ENCODE measurements at places on chromosomes 12 and 14. TPM values are rescaled to one million over a fixed set of nuclear protein-coding genes. Genes with fewer than 3 reads are reported as not detected.

DNA sequence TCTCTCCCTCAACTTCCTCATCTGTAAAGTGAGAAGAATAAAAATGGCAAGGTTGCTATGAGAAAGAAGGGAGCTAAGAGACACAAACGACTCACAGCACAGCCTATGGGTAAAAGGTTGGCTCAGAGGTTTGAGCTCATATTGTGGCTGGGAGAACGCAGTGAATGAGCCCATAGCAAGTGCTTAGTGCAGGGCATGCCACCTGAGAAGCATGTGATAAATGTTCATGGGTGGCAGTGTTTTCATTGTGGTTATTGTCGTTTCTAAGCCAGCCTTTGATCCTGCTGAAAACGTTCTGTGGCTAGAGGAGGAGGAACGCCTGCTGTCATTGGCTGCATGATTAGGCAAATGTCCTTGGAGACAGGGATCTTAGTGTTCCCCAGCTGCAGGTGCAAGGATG is 150.4 kb downstream of the KSR2 start:
- H3K27ac ChIP-seq, result no peak overlapping the region
- no peaks in the 10 kb centered on the region for H3K36me3 ChIP-seq
- peaks cover 4% of the 10 kb centered on the region for H3K27me3 ChIP-seq

- peaks cover 82% of the 10 kb centered on the region for H3K4me1 ChIP-seq
- H3K27ac ChIP-seq, result peak overlapping the region; percentile 89
- peak overlapping the region; percentile 62 for H3K4me3 ChIP-seq
- H3K36me3 ChIP-seq, result peaks cover 2% of the 10 kb centered on the region
- DNase-seq, result no peak
Measured at GRCh38 chr12:68176257-68176656, 16.7 kb upstream of the IFNG start.

- H3K36me3 ChIP-seq, result no peaks in the 10 kb centered on the region
- no peak overlapping the region for H3K4me3 ChIP-seq
- H3K27me3 ChIP-seq, result no peaks in the 10 kb centered on the region
- no peak overlapping the region for H3K27ac ChIP-seq
Measured at GRCh38 chr12:93536766-93537488, 35.5 kb upstream of the SOCS2 start.

DNA sequence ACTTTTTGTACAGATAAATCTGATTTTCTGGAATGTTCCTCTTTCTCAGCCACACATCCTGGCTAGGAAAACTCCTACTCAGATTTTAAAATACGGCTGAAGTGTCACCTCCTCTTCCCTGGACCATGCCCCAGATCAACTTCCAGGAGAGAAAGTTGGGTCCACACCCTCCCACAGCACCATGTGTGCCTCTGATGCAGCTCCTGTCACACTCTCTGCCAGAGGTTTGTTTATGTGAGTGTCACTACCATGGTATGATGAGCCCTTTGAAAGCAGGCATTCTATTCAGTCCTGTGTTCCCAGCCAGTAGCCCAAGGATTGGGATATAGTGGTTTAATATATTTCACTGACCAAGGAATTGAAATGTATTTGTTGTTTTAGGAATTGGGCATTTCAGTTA is 287.2 kb upstream of the ATP2B1 start:
- no peaks in the 10 kb centered on the region for H3K36me3 ChIP-seq
- no peak overlapping the region for H3K4me3 ChIP-seq
- H3K27me3 ChIP-seq, result no peaks in the 10 kb centered on the region
- peaks cover 5% of the 10 kb centered on the region for H3K4me1 ChIP-seq

- no peak overlapping the region for H3K27ac ChIP-seq
- no peak overlapping the region for H3K4me3 ChIP-seq
- peaks cover 23% of the 10 kb centered on the region for H3K36me3 ChIP-seq
- peaks cover 26% of the 10 kb centered on the region for H3K27me3 ChIP-seq
- DNase-seq, result no peak
- peaks cover 14% of the 10 kb centered on the region for H3K4me1 ChIP-seq
Measured at GRCh38 chr12:130778776-130779175, 60.3 kb downstream of the STX2 start.

- H3K4me3 ChIP-seq, result no peak overlapping the region
- H3K27ac ChIP-seq, result no peak overlapping the region
- H3K27me3 ChIP-seq, result peaks cover 33% of the 10 kb centered on the region
- no peaks in the 10 kb centered on the region for H3K36me3 ChIP-seq
- DNase-seq, result peak; percentile 40
- H3K4me1 ChIP-seq, result peaks cover 16% of the 10 kb centered on the region
Measured at GRCh38 chr14:52272375-52272774, 4.9 kb downstream of the PTGDR start.

GRCh38 chr12:52903855-52904508 is 894 bp downstream of the KRT8 start:
- no peaks in the 10 kb centered on the region for H3K36me3 ChIP-seq
- H3K4me3 ChIP-seq, result peak overlapping the region; percentile 51
- no peaks in the 10 kb centered on the region for H3K27me3 ChIP-seq
- peaks cover 5% of the 10 kb centered on the region for H3K4me1 ChIP-seq
- DNase-seq, result peak; percentile 25

GRCh38 chr12:106736051-106736957 is 38.2 kb upstream of the RIC8B start:
- no peak overlapping the region for H3K4me3 ChIP-seq
- no peaks in the 10 kb centered on the region for H3K36me3 ChIP-seq
- no peak overlapping the region for H3K27ac ChIP-seq
- no peaks in the 10 kb centered on the region for H3K27me3 ChIP-seq

GRCh38 chr12:75591628-75592027 is 80.2 kb upstream of the KRR1 start:
- no peaks in the 10 kb centered on the region for H3K4me1 ChIP-seq
- H3K36me3 ChIP-seq, result no peaks in the 10 kb centered on the region
- no peak overlapping the region for H3K27ac ChIP-seq
- peaks cover 22% of the 10 kb centered on the region for H3K27me3 ChIP-seq
- no peak for DNase-seq
- H3K4me3 ChIP-seq, result no peak overlapping the region

- no peak overlapping the region for H3K4me3 ChIP-seq
- H3K27ac ChIP-seq, result no peak overlapping the region
- H3K27me3 ChIP-seq, result no peaks in the 10 kb centered on the region
- peak; percentile 58 for DNase-seq
- H3K36me3 ChIP-seq, result no peaks in the 10 kb centered on the region
- no peaks in the 10 kb centered on the region for H3K4me1 ChIP-seq
Measured at GRCh38 chr12:3034067-3034750, 43.0 kb upstream of the TSPAN9 start.

DNA sequence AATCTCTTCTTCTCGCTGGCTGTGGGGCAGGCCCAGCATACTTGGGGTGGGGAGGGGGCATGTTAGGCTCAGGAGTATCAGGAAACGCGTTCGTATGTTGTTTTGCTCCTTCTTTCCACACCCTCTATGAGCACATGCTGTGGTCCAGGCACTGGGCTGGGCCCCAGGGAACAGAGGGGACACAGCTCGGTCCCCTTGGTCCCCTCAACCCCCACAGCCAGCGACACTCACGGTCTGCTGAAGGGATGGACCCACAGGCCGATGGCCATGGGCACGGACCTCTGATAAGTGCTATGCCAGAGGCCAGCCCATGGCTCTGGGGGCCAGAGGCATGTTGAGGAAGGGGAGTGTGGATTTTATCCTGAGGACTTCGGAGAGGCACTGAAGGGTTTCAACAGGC is 6.2 kb downstream of the IFI27 start:
- H3K4me3 ChIP-seq, result no peak overlapping the region
- H3K36me3 ChIP-seq, result no peaks in the 10 kb centered on the region
- H3K4me1 ChIP-seq, result no peaks in the 10 kb centered on the region
- no peaks in the 10 kb centered on the region for H3K27me3 ChIP-seq
- no peak overlapping the region for H3K27ac ChIP-seq

GRCh38 chr12:25194722-25195055 is 271 bp downstream of the DNAI7 start:
- peaks cover 1% of the 10 kb centered on the region for H3K36me3 ChIP-seq
- peak overlapping the region; percentile 94 for H3K27ac ChIP-seq
- H3K27me3 ChIP-seq, result no peaks in the 10 kb centered on the region

DNA sequence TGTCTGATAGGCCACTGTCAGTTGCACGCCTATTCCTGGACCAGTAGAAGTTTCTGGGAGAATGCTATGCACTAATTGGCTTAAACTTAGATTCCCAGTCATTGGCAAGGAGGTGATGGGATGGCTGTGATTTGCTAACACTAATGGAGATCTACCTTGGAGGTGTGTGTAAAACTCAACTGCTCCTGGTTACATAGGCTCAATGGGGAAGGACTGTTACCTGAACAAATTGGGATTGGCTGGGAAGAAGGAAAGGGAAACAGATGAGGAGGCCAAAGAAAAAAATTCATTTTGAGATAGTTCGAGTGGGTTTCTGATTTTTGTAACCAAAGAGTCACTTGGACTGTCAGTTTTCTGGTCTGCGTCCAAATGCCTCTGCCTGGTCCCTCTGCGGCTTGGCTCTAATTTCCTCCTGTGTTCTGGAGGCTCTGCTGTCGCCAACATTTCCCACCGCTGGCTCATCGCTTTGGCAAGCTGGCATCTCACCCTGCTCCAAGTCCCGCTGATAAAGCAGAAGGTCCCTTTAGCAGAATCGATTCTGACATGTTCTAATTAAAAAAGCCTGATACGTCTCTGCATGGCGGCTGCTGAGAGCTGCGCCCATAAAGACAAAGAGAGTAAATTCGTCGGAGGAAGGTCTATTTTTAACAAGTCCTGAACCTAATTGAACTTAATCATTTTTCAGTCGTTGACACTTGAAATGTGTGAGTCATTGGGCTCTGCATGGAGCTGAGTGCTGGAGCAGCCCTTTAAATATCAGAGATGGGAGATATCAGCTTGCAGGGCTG is 2.0 kb upstream of the CCDC63 start:
- peaks cover 6% of the 10 kb centered on the region for H3K4me1 ChIP-seq
- no peaks in the 10 kb centered on the region for H3K36me3 ChIP-seq
- H3K27me3 ChIP-seq, result peaks cover 25% of the 10 kb centered on the region
- DNase-seq, result no peak

- no peak overlapping the region for H3K27ac ChIP-seq
- H3K36me3 ChIP-seq, result no peaks in the 10 kb centered on the region
- DNase-seq, result peak; percentile 52
- H3K4me3 ChIP-seq, result no peak overlapping the region
Measured at GRCh38 chr12:123900871-123901376, 71.7 kb downstream of the CCDC92 start.

DNA sequence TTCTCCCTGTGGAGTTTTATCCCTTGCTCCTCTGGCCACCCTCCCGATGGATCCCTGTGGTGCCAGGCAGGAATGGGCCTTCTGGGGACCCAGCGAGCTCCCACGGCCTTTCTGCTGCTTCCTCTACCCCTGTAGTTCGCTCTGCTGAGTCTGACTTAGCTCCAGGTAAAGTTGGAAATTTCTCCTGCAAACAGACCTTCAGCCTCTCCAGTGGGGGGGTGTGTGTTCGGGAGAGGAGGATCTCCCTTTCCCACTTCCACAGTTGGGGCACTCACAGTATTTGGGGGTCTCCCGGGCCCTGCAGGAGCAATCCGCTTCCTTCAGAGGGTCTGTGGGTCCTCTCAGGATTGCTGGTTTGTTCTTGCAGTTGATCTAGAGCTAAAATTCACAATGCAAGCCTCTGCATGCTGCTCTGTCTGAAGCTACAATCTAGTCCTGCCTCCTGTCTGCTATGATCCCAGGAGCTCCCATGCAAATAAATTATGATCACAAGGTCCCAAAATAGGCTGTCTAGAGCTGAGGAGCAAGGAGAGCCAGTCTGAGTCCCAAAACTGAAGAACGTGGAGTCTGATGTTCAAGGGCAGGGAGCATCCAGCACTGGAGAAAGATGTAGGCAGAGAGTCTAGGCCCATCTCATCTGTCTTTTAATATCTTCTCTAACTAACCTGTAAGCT is 18.3 kb downstream of the MTRFR start:
- no peak for DNase-seq
- no peak overlapping the region for H3K4me3 ChIP-seq
- no peaks in the 10 kb centered on the region for H3K27me3 ChIP-seq
- H3K27ac ChIP-seq, result peak overlapping the region; percentile 59
- H3K4me1 ChIP-seq, result peaks cover 66% of the 10 kb centered on the region
- H3K36me3 ChIP-seq, result peaks cover 42% of the 10 kb centered on the region

DNA sequence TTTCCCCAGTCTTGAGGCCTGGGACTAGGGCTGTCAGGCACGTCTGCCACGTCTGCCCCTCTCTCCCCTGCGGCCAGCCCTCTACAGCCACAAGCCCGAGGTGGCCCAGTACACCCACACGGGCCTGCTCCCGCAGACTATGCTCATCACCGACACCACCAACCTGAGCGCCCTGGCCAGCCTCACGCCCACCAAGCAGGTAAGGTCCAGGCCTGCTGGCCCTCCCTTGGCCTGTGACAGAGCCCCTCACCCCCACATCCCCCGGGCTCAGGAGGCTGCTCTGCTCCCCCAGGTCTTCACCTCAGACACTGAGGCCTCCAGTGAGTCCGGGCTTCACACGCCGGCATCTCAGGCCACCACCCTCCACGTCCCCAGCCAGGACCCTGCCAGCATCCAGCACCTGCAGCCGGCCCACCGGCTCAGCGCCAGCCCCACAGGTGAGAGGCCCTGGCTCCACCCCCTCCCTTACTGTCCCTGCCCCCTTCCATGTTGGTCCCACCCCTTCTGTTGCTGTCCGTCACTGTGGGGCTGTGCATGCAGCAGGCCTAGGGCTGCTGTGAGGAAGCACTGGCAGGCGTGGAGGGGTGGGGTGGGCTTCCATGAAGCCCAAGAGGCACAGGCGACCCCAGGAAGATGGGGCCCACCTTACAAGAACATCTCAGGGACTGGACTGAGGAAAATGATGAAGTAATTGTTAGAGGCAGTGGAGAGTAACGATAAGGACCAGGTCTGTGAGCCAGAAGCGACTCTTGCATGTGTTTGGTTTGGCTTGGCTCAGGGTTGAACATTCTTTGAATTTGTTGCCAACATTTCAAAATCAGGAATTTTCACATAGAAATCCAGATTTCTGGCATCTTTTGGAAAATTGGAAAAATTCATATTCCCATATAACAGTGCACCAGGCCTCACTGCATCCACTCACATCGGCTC is 16.8 kb downstream of the C12orf43 start:
- no peak for DNase-seq
- H3K4me3 ChIP-seq, result no peak overlapping the region
- H3K27ac ChIP-seq, result no peak overlapping the region
- H3K27me3 ChIP-seq, result peaks cover 5% of the 10 kb centered on the region
- H3K4me1 ChIP-seq, result no peaks in the 10 kb centered on the region

- no peak overlapping the region for H3K4me3 ChIP-seq
- no peaks in the 10 kb centered on the region for H3K36me3 ChIP-seq
- no peak for DNase-seq
- H3K27ac ChIP-seq, result no peak overlapping the region
- H3K4me1 ChIP-seq, result no peaks in the 10 kb centered on the region
Measured at GRCh38 chr12:52990206-52990605, 16.1 kb upstream of the EIF4B start.

The SLC5A8 gene
- total RNA-seq, result not detected

The G2E3 gene
- 29.1 TPM for total RNA-seq

The DLGAP5 gene
- total RNA-seq, result 117 TPM

The ACSM4 gene
- not detected for total RNA-seq

The GLIPR1L1 gene
- total RNA-seq, result not detected

The NTF3 gene
- not detected for total RNA-seq

The CFAP54 gene
- total RNA-seq, result 0.64 TPM

The FOXN4 gene
- total RNA-seq, result not detected

The TMEM30B gene
- total RNA-seq, result 2.8 TPM
